HuH-7.5 (cell line): ENCODE measurements at places on chromosomes 16 and 17.

DNA sequence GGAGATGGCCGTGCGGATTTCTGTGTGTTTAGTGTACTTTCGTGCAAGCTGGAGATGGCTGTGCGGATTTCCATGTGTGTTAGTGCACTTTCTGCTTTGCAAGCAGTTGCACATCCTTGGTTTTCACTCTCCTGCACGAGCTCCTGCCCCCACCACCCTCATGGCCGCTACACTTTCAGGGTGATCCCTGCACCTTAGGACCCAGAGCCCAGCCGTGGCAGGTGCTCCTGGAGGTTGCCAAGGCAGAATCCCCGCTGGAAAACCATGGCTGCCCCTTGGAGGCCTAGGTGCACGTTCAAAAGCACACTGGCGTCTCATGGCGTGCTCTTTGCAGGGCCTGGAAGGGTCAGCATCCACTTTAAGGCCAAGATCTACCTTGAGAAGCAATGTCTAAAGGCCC is 311.0 kb upstream of the TNRC6C start:
- DNase-seq: no peak

DNA sequence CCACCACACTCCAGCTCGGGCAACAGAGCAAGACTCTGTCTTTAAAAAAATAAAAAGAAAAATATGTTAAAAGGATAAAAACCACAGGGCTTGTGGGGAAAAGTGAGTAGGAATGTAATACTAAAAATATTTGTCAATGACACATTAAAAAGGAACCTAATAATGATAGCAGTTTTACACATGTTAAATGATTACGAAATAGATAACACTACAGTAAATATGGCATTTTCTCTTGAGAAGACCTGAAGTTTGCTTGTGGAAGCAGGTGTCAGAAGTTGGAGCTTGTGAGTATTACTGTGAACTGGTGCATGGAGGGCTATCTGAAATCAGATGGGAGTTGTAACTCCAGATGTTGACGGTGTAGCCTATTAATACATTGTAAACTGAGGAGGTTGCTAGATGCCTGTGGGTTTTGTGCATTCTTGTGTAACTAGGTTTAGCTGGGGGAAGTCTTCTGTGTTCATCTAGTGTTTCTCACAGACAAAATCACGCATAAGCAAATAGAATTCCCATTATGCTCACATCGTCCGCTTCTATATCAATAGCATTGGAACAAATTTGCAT is 44.2 kb upstream of the CLEC18A start:
- DNase-seq: no peak

GRCh38 chr17:83131401-83132011 is 52.1 kb downstream of the METRNL start:
- no peak for DNase-seq

DNA sequence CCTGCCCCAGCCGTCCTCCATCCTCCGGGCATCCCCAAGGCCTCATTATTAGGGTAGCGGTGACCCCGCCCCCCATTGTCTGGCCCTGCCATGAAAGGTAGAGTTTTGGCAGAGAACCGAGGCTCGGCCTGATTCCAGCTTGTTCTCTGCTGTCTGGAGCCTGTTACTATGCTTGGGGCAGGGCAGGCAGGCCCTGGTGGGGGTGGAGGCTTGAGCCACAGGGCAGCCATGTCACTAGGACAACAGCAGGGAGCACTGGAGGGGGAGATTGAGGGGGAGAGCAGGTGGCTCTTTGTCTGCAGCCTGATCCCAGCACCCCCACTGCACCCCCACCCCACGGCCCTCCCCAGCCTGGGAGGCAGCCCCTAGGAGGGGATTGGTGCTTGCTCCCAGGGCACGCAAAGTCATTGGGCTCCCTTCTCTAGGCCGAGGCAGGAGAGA is 15.4 kb downstream of the RHBDL3 start:
- no peak for DNase-seq

DNA sequence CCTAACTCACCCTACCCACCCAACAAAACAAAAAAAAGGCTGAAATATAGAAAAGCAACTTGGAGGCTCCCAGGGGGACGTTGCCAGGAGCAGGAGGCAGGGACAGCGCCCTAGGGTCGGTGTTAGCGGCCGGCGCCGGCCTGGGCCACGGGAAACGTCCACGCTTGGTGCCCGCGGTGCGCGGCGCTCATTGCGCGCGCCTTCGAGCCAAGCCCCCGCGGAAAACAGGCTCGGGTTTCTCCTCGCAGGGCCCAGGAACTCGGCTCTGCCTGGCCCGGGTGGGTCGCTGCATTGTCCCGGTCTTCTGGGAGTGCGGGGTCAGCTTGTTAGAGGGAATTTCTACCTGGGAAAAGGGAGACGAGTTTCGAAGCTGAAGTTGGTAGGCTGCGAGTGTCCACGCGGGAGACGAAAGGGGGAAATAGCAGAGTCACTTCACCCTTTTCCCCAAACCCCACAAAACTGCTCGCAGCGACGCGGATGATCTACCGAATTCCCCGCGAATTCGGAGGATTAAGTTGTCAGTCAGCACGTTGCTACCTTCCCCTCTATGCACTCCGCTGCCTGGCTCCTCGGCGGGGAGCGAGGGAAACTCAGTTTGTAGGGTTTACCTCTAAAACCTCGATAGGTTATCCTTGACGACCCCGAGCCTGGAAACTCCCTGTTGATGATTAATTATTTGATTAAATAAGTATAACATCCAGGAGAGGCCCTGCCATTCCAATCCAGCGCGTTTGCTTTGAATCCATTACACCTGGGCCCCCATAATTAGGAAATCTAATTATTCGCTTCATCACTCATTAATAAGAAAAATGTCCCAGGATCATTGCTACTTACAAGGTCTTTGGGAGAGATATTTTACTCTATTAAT is 751 bp upstream of the FOXC2 start:
- no peak for DNase-seq

DNA sequence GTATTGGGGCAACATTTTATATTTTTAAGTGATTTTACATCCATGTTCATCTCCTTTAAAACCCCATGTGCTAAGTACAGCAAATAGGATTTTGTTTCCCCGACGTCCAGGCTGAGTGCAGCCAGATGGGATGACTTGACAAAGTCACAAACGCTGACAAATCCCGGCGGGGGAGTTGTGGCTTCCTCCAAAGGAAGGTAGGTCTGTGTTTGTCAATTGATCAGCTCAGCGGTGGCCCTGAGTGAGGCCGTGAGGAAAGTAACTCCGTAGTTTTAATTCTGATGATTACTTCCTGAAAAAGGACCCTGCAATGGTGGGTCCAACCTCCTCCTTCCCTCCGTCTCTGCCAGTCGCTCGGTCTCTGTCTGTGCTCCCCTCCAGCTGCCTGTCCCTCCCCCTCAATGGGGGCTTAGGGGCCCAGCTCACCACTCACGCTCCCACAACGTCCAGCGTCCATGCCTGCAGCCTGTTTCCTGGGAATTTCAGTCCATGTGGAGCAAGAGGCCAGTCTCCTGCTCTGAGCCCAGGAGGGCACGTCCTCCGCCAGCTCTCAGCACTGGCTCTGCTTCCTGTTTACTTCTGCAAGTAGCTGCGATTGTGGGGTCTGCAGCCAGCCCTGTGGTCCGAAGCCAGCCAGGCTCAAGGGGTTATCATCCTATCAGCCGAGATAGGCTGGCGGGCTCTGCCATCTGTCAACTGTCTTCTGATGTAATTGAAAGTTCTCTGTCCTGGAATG is 209.4 kb upstream of the FOXF1 start:
- DNase-seq: no peak

- DNase-seq: no peak
Measured at GRCh38 chr17:38600906-38601305, 4.8 kb downstream of the SRCIN1 start.

DNA sequence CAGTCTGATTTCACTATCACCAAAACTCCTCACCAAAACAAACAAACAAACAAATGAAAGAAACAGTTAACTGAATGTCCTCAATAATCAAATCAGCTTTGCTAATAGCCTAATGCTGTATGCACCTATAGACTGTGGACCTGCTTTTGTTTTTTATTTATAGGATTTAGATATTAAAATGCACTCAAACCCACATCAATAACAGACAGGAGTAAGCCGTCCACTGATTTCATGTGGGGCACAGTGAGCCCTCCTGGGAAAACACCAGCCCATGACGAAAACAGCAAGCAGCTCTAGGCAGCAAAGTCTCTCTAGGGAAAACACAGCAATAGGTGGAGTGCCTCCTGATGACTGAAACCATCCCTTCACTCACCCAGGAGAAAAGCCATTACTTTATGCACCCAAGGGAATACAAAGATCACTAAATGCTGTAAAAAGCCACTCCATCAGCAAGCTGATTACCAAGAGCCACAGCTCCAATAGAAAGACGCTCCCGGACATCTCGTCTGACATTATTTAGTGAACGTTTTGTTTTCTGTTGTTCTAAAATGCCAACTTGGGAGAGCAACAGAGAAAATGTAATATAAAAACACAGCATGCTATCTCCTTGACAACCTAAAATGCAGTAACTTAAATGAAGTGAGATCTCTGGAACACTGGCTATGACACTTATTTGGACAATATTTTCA is 47.8 kb downstream of the ANKFY1 start:
- no peak for DNase-seq

GRCh38 chr17:19461681-19462080 is 50.6 kb downstream of the RNF112 start:
- DNase-seq: no peak

DNA sequence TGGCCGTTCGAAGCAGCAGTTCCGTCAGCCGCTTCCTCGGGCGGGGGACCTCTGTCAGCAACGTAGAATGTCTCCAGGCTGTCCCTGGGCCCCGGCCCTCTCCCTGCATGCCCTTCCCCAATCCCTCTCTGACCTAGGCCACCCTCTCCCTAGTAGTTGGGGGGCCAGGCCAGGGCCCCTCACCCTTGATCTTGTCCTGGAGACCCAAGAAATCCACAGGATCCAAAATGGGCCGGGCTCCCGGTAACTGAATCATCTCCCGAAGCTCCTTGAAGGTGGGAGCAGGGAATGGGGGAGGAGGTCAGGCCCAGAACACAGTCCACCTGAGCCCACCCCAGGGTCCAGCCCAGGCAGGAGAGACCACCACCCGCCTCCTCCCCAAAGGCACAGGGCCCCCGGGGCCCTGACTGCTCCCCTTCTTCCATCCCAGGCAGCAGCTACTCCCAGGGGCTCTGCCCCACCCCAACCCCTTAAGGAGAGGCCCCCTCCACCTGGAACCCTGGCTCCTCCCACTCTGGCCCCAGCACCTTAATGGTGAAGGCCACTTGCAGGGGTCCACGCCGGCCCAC is 4.7 kb upstream of the GRIN2C start:
- no peak for DNase-seq

- DNase-seq: no peak
Measured at GRCh38 chr17:17321356-17322025, 18.3 kb downstream of the NT5M start.

DNA sequence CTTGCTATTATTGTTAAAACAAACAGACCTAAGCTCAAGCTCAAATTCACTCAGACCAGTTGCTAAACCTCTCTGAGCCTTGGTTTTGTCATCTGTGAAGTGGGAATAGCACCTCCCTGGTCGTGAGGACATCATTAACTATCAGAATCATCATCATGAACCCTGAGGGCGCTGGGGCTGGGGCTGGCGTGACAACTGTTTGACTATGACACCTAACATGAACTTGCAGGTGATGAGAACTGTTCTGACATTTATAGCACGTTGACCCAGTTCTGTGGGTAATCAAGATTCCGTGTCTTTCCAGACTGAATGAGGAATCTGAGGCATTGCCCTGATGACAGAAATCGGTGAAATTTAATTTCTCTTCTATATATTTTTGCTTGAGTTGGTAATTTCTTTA is 71.3 kb upstream of the CDH5 start:
- no peak for DNase-seq

GRCh38 chr17:32746280-32746679 is 130.6 kb downstream of the MYO1D start:
- no peak for DNase-seq

DNA sequence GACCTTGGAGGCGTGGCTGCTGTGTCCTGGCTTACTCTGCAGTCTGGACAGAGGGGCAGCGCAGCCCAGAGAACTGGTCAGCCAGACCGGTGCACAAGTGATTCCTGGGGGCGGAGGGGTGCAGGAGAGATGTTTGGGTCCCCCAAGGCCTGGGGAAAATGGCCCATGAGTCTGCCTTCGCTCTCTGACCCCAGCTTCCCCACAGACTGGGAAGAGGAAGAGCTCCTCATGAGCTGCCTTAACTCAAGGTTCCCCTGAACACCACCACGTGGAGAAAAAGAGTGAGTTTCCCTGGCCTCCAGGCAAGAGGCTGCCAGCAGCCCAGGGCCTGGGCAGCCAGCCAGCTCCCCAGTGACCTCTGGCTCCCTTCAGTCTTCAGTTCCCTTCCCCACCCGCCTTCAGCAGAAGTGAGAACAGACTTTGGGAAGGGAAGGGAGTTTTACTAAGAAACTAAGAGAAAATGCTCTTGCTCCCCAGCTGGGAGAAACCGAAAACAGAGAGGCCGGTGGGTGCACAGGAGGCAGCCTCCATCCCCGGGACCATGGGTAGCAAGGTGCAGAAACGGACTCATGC is 2.0 kb upstream of the C17orf99 start:
- no peak for DNase-seq

- no peak for DNase-seq
Measured at GRCh38 chr16:50842013-50842505, 100.2 kb downstream of the CYLD start.

DNA sequence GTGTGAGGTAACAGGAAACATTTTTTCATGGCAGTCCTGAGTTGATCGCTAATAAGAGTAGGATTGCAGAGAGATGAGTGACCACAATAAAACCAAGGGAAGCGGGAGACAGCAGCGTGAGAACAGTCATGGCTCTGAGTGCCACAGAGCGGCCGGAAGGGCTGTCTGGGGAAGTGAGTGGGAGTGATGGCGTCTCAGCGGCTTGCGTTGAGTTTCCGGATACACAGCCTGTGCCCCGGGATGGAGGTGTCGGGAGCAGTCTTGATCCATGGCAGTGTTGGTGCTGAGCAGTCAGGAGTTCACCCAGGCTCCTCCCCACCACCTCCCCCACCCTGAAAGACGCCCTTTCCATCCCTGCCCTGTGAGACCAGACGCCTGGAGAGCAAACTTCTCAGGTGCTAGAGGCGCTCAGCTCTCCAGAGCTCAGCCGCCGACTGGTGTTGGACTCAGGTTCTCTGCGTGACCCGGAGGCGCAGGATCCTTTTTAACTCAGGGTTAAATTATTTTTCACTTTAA is 59.8 kb downstream of the BANP start:
- DNase-seq: no peak

GRCh38 chr17:35641032-35641431 is 53.9 kb downstream of the AP2B1 start:
- DNase-seq: no peak
